ENCODE measurements at places on chromosomes 7 and 10.
A peak's percentile ranks its signal among the peaks of the same experiment; 100 is the strongest.

DNA sequence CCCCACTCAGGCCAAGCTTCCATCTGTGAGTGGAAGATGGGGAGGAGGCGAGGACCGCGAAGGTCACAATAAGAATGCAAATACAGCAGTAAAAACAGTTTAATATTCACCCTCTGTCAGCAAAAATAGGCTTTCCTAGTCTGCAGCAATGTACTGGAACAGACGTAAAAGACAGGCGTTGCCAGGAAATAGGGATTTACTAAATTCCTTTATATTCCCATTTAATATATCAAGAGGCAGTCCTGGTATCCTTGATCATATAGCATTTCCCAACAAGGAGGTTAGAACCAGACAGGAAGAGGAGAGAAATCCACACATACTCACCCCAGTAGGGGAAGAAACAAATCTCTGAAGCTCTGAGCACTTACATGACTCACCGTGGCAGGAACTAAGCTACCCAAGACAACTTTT lies 1054.9 kb upstream of the C7orf33 start:
- DNase-seq, result no peak

DNA sequence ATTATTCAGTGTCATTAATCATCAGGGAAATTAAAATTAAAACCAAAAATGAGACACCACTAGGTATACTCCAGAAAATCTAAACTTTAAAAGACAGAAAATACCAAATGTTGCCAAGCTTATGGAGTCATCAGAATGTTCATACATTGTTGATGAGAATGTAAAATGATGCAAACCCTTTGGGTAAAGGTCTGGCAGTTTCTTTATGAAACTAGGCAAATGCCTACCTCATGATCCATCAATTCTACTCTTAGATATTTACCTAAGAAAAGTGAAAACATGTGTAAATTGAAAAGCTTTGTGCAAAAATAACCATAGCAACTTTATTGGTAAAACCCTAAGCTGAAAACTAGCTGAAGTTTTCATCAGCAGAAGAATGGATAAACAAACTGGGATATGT lies 329.5 kb upstream of the MEOX2 start:
- no peak for DNase-seq

DNA sequence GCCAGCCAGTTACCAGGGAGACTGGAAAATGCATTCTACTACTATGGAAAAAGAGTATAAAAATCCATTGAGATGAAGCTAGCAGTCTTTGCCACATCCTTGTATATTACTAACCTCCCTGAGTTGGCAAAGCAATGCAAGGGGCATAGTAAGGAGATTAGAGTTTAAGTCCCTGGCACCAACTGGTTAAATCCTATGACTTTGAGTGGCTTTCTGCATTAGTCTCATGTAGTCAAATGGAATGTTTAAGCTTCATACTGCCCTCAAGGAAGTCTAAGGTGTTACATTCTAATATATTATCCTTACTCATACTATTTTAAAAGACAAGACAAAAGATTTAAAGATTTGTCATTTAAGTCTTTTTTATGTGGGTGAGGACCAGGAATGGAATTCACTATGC lies 110.1 kb downstream of the INHBA start:
- DNase-seq, result no peak

GRCh38 chr10:106053061-106053460 lies 1111.4 kb downstream of the SORCS1 start:
- DNase-seq, result no peak

DNA sequence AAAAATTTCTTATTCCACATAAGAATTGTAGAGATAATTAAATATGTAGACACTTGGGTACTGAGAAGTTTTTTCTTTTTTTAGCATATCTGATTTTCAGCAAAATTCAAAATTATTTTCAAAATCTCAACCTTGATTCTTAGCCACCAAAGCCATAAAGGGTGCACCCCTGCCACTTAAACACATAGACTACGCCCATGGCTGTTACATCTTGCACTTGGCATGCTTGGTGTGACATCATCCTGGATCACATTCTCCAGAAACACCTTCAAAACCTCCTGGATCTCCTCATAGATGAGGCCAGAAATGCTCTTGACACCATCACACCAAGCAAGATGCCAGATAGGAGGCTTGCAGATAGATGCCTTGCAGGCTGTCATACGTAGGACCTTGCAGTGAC lies 89.1 kb upstream of the KLF14 start:
- DNase-seq, result no peak

DNA sequence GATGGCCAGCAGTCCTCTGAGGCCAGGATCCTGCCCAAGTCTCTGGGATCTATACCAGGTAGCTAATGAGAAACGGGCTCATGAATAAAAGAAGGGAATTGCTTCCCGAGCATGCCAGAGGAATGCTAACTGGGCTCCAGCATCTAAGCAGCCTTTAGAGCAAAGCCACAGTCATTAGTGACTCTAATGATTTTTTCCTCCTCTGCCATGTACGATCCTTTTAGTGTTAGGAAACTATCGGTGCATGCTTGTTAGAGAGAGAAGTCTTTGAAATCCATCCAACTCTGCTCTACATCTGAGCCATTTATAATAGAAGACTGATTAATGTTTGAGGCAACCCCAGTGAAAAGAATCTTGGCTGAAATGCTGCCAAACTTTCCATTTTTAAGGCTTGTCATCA lies 124.9 kb upstream of the TCERG1L start:
- DNase-seq, result no peak

DNA sequence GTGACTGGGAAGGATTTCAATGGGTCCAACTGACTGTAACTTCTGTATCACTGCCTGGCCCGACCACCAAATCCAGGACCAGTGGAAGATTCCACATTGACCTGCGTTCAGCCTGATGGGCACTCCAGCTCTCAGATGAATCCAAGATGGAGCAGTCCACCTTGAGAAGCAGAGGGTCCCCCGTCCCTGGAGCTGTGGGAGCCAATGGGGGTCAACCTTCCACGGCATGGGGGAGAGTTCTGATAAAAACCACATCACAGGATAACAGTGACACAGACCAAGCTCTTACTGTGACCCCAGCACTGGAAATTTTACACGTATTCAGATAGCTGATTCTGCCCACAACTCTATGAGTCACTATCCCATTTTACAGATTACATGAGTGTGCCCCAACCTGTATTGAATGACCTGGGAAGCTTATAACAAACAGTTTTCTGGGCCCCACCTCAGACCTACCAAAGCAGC lies 11.2 kb downstream of the ZCCHC24 start:
- DNase-seq, result no peak

DNA sequence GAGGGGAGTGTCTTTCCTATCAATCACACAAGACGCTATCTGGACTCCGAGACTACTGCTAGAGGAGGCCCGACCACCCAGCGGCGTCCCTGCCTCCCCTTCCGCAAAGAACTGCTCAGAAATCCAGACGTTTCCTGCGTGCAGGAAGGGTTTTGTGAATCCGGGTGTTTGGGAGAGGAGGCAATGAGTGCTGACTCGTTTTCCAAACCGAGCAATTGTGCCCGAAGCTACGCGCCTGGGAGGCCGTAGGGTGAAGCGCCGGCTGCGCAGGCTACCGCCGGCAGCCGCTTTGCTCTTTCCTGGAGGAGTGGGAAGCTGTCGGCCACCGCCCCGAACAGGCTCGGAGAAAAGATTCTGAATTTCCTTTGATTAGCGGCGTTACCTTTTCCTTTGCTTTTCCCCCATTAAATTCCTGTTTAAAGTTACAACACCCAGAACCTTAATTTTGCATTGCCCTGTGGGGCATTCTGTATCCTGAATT lies 5.3 kb downstream of the VAX1 start:
- no peak for DNase-seq

DNA sequence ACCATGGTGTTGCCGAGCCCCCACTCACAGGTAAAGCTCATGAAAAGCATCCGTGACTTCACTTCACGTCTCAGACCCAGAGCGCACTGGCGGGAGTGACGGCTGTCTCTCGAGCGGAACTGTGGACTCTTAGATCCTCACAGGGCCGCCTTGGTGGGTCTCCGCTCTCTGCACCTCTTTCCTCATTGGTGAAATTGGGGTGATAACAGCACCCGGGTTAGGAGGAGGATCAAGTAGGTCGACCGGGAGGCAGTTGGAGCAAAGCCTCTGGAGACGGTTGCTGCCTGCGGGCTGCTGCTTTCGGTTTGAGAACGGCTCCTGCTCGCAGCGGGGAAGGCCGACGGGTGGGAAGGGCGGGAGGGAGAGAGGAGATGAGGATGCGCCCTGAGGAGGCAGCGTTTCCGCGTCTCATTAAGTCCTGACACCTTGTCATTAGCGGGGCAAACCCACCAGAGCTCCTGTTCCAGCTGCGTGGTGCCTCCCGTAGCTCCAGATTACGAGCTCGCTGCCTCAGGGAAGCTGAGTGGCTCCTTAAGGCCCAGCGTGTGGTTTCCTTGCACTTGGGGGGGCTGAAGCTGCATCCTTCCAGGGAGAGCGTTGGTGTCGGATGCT lies 51.9 kb upstream of the CFAP46 start:
- DNase-seq, result no peak

GRCh38 chr7:132756484-132756990 lies 180.3 kb upstream of the PLXNA4 start:
- DNase-seq, result no peak

DNA sequence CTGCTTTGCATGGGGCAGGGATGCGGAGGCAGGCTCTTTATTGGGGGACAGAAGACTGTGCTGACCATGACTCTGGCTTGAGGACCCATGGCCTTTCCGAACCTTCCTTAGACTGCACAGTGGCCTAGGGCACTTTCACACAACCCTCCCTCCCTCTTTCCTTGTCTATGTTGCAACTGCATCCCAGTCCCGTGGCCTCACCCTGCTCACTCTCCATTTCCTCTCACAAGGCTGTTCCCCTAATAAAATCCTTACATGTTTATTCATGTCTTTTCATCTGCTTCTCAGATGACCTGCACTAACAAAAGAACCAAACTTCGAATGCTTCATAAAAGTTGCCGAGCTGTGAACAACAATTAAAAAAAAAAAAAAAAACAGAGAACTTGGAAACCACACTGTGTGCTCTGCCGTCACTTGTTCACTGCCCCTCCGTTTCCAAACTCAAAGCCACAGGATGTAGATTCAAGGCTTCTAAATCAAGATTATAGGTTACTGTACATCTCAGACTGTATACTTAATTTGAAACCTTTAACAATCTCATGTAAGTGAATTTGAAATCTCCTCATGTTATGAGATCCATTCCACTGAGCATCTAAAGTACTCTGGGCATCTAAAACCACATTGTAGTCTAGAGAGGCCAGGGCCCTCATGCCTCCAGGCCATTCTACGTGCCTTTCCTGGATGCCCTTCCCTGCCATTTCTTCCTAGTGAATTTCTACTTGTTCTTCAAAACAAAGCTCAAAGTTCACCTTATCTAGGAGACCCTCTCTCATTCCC lies 265.9 kb downstream of the SNX13 start:
- peak; percentile 90 for DNase-seq

GRCh38 chr7:130791746-130792145 lies 57.7 kb upstream of the KLF14 start:
- DNase-seq, result no peak

DNA sequence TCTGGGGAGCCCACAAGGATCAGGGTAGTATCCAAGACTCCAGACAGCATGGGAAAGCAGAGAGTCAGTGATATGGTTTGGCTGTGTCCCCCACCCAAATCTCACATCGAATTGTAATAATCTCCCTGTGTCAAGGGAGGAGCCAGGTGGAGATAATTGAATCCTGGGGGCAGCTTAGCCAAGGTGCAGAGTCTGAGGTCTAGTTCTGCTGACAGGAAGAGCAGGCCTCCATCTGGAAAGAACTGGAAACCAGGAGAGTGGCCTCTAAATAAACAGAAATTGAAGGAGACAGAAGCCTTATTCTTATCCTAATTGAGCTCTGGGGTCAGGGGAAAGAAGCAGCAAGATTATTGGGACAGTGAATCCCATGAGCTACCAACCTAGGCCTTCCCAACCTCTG lies 146.7 kb upstream of the NRP1 start:
- no peak for DNase-seq

- no peak for DNase-seq
These were observed 173.8 kb upstream of the HABP2 start for GRCh38 chr10:113379091-113379490.

- DNase-seq, result no peak
These were observed 27.7 kb downstream of the RAMP3 start for GRCh38 chr7:45185028-45185863.

DNA sequence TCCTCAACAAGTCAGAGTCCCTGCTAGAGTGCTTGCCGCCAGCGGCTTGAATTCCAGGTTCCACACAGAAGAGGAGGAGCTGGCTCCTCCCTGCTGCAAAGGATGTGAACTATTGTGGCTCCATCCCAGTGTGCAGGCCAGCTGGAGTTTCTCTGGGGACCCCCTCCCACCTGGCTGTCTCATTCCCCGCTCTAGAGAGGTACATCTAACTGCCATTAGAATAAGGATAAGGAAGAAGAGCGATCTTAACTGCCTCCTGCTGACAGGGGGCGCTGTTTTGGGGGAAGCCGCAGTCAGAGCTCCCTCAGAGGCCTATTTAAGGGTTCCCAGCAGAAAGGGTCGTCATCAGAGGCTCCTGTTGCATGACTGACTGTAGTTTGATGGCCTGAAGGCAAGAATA lies 40.8 kb upstream of the HECW1 start:
- DNase-seq, result no peak

- DNase-seq, result peak; percentile 92
These were observed 730.6 kb upstream of the IGFBP3 start for GRCh38 chr7:46651561-46652088.

DNA sequence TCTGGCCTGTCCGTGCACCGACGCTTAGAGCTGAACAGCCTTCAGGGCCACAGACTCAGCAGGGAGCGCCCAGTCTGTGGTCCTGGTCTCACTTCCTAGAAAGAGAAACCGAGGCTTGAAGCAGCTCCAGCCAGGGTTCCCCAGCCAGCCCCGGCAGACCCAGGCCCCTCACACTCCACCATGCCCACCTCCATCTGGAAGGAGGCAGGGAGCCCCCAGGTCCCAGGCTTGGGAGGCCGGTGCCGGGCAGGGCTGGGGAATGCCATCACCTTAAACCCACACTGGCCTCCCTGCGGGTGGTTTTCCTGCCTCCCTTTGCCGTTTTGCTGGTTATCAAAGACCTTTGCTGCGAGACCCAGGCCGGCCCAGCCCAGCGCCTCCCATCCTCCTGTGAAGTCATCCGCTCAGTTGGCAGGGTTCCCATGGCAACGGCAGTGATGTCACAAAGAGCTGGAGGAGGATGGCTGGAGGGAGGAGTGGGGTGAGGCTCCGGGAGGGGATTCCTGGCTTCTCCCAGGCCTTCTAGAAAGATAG lies 24.0 kb downstream of the ELFN1 start:
- DNase-seq, result peak; percentile 9

Measured in renal cortical epithelial cell (primary cell).